ENCODE measurements at places on chromosomes 3 and 15.
A peak's percentile ranks its signal among the peaks of the same experiment; 100 is the strongest.

- DNase-seq, result no peak
Measured at GRCh38 chr15:52213206-52213605, 22.0 kb upstream of the GNB5 start.

GRCh38 chr15:94083467-94084052 is 147.8 kb upstream of the MCTP2 start:
- DNase-seq, result no peak

DNA sequence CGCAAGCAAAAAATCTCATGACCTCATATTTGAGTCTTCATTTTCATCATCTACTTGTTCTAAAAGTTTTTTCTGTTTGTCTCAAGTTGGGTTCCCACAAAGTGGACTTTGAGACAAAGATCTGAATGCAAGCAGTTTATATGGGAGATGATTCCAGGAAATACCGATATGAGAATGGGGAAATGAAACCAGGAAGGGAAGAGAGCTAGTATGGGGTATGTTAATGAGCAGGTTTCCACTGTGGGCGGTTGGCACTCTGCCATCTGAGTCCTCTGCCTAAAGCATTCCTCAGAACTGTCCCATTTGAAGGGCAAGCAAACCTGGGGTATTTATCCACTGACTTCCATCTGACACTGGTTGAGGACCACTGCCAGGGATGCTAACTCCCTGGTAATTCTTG is 8.8 kb downstream of the ADPRH start:
- no peak for DNase-seq

DNA sequence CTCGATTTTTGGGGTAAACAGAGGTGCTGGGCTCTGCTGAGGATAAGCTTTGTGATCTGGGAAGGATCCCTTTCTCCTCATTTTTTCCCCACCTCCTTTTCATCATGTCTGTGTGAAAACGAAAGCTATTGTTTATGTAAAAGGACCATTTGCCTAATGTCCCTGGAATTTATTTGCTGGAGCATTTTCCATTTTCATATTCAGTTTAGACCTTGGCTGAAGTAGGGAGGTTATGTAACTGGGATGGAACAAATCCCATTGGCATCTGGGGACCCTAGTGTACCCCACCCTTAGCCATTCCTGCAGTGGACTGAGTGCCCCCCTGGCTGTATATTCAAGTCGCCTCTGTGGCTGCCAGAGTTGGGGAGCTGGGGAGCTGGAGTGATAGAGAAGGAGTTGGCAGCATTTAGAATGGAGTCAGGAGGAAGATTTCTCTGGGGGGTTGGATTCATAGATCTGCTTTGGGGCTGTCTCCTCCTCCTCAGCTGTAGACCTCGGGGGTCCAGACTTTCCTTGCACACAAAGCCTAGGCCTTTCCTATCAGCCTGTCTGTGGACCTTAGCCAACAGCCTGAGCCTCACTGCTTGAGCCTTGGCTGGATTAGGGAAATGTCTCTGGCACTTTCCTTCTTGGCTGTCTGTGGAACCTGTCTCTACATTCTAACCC is 270.4 kb upstream of the CTDSPL start:
- no peak for DNase-seq

DNA sequence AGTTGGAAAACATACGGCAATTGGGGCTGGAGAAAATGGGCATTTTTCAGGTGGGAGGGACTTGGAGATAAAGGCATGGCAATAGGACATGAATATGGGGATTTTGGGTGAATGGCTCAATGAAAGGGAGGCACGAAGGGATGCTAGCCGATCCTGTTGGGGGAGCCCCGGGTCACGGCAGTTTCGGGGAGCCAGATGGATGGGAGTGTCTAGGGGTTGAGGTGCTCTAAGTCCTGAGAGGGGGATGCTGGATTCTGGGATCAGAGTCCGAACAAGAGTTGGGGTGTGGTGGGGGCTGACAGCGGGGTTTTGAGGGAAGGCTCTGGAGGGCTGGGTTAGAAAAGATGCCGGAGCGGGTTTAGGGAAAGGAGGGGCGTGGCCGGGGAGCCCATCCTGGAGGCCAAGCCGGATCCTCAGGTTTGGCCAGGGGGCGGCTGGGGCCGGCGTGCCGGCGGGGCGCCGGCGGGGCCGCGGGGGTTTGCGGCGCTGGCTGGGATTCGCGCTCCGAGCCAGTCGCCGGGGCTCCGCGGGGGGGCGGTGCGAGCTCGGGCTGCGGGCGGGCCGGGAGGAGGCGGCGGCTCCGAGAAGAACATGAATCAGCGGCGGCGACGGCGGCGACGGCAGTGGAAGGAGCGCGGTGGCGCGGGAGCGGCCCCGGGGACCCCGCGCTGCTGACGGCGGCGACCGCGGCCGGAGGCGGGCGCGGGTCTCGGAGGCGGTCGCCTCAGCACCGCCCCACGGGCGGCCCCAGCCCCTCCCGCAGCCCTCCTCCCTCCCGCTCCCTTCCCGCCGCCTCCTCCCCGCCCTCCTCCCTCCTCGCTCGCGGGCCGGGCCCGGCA is at the start of gene TYRO3:
Gene TYRO3 (plus strand): TSS at position 813 of the 839 bp plus-strand sequence. CDS start 46 bp downstream, outside the sequence.
- DNase-seq, result peak; percentile 89

- no peak for DNase-seq
Measured at GRCh38 chr3:22117751-22118346, 366.8 kb upstream of the ZNF385D start.

GRCh38 chr3:159364511-159364910 is 562.7 kb downstream of the MFSD1 start:
- DNase-seq, result no peak

DNA sequence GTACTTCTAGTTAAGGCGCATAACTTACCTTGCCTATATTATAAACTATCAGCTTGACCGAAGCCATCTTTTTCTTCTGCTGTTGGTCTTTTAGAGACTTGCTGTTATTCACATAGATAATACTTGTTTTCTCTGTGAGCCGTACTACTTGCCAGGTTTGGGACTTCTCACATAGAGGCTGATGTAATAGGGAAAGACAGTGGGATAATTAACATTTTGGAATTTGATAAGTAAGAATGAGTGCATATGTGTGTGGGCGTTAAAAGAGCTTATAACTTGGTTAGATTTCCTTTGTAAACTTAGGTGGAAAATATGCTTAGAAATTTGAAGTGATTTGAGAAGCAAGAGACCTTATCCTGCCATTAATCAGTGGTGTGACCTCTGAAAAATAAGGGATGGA is 47.8 kb downstream of the FNDC3B start:
- DNase-seq, result no peak

Data from GM19239 (cell line).